CD8-positive, alpha-beta T cell (primary cell): ENCODE measurements at places on chromosomes 2 and 18. TPM values are rescaled to one million over a fixed set of nuclear protein-coding genes. Genes with fewer than 3 reads are reported as not detected.

TMEM131 gene
- 31.5 TPM for total RNA-seq

PROM2 gene
- total RNA-seq = 0.44 TPM

PNPT1 gene
- 12.8 TPM for total RNA-seq

HSBP1L1 gene
- total RNA-seq = 20.4 TPM

THADA gene
- 28.6 TPM for total RNA-seq

GNLY gene
- 92.9 TPM for total RNA-seq

GALR1 gene
- total RNA-seq = not detected

GPR45 gene
- not detected for total RNA-seq
